ENCODE measurements at places on chromosomes 11 and 22.

DNA sequence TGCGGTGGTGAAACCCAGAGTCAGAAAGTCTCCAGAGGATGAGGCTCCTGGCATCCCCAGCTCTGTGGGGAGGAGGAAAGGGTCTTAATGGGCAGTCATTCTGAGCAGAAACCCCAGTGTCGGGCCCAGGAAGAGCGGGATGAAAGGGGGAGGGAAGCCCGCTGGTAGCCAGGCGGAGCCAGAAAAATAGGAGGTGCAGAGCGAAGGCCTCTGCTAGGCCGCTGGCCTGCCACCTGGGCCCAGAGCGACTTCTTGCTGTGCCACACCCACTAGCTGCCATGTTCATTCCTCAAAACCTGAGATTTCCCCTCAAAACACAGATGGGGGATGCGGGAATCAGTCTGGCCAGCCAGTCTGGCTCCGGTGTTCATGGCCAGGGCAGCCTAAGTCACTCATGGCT lies 650 bp upstream of the POU2AF3 start:
- no peak for DNase-seq

DNA sequence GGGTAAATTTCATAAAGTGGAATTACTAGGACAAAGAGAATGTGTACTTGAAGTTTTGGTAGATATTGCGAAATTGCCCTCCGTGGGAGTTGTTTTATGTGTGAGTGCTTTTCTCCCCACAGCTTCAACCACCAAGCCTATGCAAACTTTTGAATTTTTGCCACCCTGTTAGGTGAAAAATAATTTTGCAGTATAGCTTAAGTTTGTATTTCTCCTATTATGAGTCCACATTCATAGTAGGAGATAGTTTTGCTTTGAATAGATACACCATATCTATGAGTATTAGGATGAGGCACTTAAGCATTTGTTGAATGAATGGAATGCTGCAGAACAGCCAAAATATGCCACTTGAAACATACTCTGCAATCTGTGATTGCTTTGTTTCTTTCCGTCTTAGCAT lies 43.6 kb downstream of the UVRAG start:
- no peak for DNase-seq

- no peak for DNase-seq
Observed at GRCh38 chr11:9990221-9990973, 303.6 kb downstream of the SBF2 start.

GRCh38 chr11:125404157-125404810 lies 91.8 kb downstream of the FEZ1 start:
- DNase-seq: no peak

GRCh38 chr22:47110817-47111443 lies 348.5 kb downstream of the TBC1D22A start:
- no peak for DNase-seq

- DNase-seq: no peak
Observed at GRCh38 chr11:44580701-44581100, 15.2 kb downstream of the CD82 start.

DNA sequence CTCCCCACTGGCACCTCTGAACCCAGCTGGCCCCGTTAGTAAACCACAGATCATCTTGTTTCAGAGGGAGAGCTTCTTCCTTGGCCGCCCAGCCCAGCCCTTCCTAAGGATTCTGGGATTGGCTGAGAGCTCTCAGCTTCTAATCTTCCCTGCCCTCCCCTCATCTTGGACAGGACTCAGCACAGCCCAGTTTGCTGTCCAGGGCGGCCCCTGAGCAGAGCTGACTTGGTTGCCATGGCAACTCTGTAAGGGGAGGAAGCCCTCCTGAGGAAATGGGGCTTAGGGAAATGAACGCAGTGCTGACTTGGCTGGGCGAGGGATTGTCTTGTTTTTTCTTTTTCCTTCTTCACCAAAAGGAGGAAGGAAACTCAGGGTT lies 4.6 kb downstream of the APOL4 start:
- DNase-seq: peak; percentile 67

- no peak for DNase-seq
Observed at GRCh38 chr11:10777393-10777793, 26.3 kb downstream of the CTR9 start.

DNA sequence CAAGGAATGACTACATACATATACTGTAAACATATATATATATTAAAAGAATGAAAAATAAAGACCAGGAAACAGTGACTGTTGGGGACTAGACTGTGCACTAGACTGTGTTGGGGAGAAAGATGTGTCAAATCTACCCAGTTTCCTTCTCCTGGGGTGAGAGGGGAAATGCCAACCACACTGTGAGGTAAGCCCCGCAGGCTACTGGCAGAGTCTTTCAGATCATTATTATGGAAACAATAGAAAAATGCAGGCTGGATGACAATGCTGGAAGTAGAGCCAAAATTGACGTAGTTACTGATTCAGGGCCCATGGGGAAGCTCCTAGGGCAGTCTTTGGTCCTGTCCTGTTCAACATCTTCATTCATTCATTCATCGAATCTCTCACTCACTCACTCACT lies 101.4 kb downstream of the C11orf58 start:
- DNase-seq: no peak

DNA sequence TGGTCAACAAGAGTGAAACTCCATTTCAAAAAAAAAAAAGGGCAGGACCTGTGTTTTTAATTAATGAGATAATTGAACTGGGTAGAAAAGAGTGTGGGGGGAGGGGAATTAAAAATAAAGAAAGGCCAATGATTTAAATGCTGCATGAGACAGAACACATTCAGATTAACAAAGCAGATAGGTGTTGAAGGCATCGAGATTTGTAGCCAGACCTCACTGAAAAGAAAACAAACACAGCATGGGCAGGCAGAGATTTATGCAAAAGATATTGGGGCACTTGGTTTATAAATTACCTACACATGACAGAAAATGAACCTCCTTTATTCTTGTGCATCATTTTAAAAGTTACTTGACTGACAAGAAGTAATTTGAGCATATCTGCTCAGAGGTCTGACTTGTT lies 354.0 kb upstream of the API5 start:
- DNase-seq: no peak

DNA sequence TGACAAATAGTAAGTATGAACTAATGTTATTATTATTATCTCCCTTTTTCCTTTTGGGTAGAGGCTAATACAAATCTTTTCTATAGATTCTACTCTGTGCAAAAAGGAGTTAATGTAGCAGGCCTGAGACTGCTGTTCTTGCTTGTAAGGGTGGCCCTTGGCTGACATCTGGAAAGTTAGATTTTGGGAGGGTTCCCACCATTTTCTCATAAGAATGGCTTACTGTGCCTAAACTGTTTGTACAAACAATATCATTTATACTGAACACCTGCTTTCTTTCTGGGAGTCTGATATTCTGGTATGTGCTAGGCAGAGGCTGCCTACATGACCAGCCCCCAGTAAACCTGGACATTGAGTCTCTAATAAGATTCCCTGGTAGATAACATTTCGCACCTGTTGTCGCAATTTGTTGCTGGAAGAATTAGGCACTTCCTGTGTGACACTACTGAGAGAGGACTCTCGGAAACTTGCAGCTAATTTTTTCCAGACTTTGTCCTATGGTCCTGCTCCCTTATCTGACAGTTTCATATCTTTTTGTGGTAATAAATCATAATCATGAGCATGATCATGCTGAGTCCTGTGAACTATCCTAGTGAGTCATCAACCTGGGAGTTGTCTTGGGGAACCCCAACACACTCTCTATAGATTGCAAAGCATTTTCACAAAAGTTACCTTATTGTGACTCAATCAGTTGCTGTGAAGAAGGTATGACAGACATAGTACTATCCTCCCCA lies 257.7 kb upstream of the CCDC90B start:
- DNase-seq: no peak

DNA sequence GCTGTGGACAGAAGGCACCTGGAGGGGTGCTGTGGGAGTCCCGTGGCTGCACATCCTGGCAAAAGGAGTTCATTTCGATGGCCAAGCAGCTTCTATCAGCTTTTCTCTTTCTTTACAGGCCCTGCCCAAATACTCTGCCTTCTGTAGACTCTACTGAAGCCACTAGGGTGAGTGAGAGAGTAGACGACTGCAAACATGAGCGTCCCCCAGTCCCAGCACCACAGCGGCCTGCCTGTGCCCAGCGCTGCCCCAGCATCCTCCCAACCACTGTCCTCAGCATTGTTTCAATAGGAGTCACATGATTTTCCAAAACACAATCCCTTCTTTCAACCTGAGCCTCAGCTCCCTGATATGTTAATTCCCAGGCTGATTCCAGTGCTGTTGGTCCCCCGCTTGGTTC lies 110.0 kb downstream of the KIRREL3 start:
- DNase-seq: no peak

DNA sequence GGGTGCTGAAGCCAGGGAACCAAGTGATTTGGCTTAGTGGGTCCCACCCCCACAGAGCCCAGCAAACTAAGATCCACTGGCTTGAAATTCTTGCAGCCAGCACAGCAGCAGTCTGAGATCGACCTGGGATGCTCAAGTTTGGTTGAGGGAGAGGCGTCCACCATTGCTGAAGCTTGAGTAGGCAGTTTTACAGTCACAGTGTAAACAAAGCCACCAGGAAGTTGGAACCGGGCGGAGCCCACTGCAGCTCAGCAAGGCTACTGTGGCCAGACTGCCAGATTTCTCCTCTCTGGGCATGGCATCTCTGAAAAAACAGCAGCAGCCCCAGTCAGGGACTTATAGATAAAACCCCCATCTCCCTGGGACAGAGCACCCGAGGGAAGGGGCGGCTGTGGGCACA lies 424.1 kb upstream of the TENM4 start:
- DNase-seq: no peak

GRCh38 chr11:93209466-93209865 lies 11.7 kb upstream of the SLC36A4 start:
- DNase-seq: no peak

DNA sequence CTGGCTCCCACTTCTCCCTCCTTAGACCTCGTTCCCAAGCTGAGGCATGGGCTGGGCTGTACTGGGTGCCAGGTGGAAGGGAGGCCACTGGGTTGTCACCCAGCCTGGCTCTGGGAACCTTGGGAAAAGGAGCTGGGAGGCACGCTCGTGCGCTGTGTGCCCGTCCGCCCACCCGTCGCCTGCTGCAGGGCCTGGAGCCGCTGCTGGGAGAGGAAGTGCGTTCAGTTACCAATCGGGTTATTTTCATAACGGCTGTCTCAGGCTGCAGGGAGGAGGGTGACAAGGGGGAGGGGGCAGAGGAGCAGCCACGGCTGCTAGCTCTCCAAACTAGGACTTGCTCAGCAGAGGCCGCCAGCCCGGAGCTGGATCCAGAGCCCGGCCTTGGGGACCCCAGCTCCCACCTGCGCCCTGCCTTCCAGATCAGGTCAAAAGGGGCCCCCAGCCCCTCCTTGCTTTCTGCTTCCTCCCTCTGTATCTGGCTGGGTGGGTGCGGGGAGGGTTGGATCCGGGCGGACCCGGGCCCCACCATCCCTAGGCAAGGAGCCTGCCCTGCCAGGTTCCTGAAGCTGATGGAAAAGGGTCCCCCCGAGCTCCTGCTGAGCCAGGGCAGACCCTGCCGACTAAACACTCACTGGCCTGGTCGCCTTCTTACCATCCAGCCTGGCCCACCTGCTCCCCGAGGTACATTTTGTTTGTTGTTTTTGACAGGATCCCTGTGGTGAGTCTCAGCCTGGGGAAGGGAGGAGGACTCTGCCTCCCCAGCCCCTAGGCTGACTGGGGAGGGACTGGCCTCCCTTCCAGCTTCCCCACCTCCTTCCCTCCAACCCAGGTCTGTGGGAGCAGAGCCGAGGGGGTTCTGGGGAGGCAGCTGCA lies 14.3 kb downstream of the DGKZ start:
- peak; percentile 75 for DNase-seq

DNA sequence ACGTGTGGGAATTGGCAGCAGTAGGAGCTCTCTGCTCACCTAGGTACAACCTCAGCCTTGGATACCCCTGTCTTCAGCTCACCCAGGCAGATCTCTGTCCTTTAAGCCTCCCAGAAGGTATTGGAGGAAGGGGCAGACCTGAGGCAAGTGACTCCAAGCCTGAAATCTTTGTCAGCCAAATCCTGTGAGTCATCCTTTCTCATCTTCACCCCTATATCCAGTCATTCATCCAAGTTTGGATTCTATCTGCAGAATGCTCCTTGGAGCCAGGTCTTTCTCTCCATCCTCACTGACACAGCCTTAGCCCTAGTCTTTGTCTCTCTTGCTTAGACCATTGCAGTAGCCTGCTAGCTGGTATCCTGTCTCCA lies 10.4 kb upstream of the THY1 start:
- DNase-seq: no peak

- DNase-seq: no peak
Observed at GRCh38 chr11:46475051-46475925, 83.7 kb upstream of the CHRM4 start.

- DNase-seq: no peak
Observed at GRCh38 chr11:59187035-59187434, 15.1 kb downstream of the DTX4 start.

GRCh38 chr11:17298302-17298701 lies 21.8 kb downstream of the NUCB2 start:
- DNase-seq: no peak

DNA sequence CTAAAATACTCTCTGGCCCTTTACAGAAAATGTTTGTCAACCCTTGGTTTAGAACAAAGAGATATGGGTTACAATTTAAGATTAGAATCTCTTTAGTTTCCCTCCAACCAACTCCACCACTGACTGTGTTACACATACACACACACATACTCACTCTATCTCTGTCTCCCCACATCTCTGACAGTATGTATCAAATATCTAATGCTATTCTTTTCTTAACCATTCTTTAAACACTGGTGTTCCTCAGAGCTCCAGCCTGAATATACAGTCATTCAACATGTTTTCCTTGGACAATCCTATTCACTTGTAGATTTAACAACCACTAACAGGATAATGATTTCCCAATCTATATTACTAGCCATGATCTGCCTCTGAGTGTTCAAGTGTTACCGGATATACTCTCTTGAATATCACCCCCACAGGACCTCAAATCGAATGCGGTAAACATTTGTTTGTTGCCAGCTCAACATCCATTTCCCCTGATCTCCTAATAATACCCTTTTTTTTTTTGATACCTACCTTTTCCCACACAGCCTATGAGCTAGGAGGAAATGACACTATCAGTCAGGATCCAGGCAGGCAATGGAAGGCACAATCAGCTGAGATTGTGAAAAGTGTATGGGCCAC lies 6.1 kb downstream of the MPZL3 start:
- no peak for DNase-seq

- DNase-seq: no peak
Observed at GRCh38 chr11:35580397-35580781, 37.9 kb upstream of the FJX1 start.

- DNase-seq: no peak
Observed at GRCh38 chr22:32994898-32995297, 63.3 kb downstream of the SYN3 start.

- DNase-seq: peak; percentile 50
Observed at GRCh38 chr11:61626580-61627380, 45.9 kb upstream of the SYT7 start.
